ENCODE measurements at places on chromosomes 6 and 20.
A peak's percentile ranks its signal among the peaks of the same experiment; 100 is the strongest.

- DNase-seq = no peak
Observed at GRCh38 chr6:143539734-143540133, 28.2 kb upstream of the FUCA2 start.

- peak; percentile 35 for DNase-seq
Observed at GRCh38 chr6:63352544-63353285, 32.9 kb upstream of the LGSN start.

DNA sequence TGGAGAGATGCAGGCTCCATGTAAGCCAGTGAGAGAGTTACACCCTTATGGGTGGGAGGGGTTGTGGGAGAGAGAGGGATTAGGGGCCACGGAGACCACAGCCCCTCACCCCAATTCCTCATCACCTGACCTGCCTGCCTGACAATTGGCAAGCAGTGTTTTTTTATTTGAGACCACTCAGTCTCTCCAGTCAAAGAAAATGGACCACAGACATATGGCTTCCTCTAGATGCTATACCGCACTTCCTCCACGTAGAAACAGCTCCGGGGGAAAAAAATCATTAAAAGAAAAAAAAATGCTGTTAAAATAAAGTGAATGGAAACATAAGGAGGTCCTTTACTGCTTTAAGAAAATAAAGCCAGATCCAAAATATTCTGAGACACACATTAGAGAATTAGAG, 152.7 kb downstream of the MYLK4 start:
- no peak for DNase-seq

DNA sequence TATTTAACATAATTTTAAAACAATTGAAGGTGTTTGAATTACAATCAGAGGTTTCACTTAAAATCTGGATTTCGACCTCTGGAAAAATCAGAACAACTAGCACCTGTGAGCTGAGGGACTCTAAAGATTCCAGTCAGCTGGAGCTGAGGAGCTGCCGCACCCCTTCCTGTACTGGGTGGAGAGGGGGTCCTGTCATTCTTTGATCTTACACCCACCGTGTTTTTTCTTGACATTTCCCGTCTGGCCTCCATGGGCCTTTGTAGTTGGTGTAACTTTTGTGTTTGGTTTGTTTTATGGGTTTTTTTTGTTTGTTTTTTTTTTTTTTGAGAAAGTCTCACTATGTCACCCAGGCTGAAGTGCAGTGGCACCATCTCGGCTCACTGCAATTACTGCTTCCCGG, 17.2 kb downstream of the ARFGEF2 start:
- no peak for DNase-seq

DNA sequence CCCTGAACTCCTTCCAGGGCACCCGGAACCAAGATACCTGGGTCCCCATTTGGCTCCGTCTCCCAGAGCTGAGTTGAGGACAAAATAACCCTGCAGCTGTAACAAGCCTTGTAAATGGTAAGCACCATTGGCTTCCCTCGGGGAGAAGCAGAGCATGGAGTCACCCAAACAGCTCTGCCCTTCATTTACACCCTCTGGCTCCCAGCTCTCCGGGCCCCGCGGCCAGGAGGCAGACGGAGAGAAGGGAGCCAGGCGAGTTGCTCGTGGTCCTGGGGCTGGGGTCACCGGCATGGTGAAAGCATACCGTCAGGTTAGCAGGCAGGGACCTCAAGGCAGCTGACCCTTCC, 2.1 kb downstream of the TFEB start:
- no peak for DNase-seq

- no peak for DNase-seq
Observed at GRCh38 chr6:32046450-32047083, 8.4 kb downstream of the CYP21A2 start.

GRCh38 chr6:14638435-14638905, 520.9 kb downstream of the CD83 start:
- no peak for DNase-seq

- DNase-seq = no peak
Observed at GRCh38 chr6:91291071-91291470, 704.2 kb upstream of the MAP3K7 start.

GRCh38 chr6:12165297-12165696, 124.9 kb upstream of the EDN1 start:
- DNase-seq = no peak

- DNase-seq = peak; percentile 57
Observed at GRCh38 chr6:159691133-159691962, 1.7 kb downstream of the SOD2 start.

GRCh38 chr20:49034070-49034732, 11.9 kb upstream of the CSE1L start:
- DNase-seq = no peak

DNA sequence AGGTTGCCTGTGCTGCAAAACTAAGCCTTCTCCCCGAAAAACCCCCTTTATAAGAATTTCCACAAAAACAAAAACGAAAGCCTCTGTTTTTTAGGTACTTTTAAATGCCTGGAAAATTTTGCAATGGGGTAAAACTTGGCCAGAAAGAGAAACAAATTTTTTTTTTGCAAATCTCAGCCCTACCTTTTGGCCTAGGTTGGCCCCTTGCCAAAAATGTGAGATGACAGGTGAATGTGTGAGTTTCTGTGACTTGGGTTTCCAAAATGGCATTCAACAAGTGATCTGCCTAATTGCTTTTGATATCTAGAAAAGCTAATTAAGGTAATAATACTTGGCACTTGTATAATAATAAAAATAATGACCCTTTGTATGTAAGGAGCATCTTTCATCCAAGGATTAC, 48.4 kb downstream of the MAFB start:
- DNase-seq = no peak

GRCh38 chr6:134689641-134690040, 260.3 kb downstream of the ALDH8A1 start:
- DNase-seq = no peak

DNA sequence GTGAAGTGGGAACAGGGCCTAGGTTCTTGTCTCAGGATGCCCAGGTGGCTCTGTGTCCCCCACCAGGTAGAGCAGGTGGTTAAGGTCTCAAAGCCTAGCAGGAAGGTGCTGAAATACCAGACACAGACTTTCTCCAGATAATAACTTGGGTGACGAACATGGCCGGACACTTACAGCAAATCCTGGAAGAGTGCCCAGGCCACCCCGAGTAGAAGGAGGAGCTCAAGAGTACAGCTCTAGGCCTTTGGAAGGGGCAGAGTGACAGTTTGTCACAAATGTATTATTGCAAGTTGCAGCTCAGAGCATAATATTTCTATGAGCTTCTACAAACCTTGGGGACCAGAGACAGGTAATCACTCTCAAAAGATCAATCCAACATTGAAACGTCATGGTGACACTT, 251.6 kb upstream of the SOX4 start:
- no peak for DNase-seq

DNA sequence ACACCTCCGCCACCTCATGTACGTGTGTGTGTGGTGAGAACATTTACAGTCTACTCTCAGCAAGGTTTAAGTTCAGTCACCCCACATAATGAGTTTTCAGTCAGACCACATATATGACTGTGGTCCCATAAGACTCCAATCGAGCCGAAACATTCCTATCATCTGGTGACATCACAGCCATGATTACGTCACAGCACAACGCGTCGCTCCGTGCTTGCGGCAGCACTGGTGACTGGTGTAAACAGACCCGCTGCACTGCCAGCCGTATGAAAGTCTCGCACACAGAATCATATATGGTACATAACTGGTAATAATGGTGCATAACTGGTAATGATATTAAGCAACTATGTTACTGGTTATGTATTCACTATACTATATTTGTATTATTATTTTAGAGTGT, 150.7 kb downstream of the DLL1 start:
- DNase-seq = no peak

DNA sequence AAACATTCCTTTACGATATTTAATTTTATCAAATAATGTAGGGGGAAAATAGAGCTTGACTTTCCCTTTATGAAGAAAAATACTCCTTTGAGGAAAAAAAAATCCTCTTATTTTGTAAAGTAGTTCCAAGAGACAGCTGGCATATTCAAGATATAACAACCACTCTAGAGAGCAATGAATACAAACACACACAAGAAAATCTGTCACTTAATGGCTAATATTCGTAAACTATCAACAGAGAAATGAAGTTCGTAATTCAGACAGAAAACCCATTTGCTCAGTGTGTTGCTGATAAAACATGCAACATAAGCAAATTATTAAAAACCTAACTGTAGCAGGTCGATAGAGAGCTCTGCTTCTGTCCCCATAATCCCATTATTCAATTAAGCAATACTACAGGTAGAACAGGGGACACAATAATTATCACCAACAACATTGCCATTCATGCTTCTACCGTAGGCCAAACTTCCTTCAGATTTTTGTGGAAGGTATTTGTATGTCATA, 714.4 kb upstream of the MARCKS start:
- no peak for DNase-seq
